ENCODE measurements at places on chromosomes 3 and 15.
A peak's percentile ranks its signal among the peaks of the same experiment; 100 is the strongest.

GRCh38 chr3:13110678-13111116 is 37.5 kb upstream of the IQSEC1 start:
- peak overlapping the region; percentile 82 for H3K27ac ChIP-seq
- no peaks in the 10 kb centered on the region for H3K36me3 ChIP-seq
- peak; percentile 90 for DNase-seq
- peaks cover 84% of the 10 kb centered on the region for H3K4me1 ChIP-seq
- peak overlapping the region; percentile 31 for H3K4me3 ChIP-seq

GRCh38 chr3:46365041-46365440 is 5.7 kb upstream of the CCR5 start:
- no peak overlapping the region for H3K27ac ChIP-seq
- DNase-seq, result no peak

GRCh38 chr3:129204473-129204872 is 20.8 kb upstream of the CNBP start:
- H3K4me1 ChIP-seq, result no peaks in the 10 kb centered on the region
- H3K27me3 ChIP-seq, result no peaks in the 10 kb centered on the region
- H3K36me3 ChIP-seq, result no peaks in the 10 kb centered on the region

DNA sequence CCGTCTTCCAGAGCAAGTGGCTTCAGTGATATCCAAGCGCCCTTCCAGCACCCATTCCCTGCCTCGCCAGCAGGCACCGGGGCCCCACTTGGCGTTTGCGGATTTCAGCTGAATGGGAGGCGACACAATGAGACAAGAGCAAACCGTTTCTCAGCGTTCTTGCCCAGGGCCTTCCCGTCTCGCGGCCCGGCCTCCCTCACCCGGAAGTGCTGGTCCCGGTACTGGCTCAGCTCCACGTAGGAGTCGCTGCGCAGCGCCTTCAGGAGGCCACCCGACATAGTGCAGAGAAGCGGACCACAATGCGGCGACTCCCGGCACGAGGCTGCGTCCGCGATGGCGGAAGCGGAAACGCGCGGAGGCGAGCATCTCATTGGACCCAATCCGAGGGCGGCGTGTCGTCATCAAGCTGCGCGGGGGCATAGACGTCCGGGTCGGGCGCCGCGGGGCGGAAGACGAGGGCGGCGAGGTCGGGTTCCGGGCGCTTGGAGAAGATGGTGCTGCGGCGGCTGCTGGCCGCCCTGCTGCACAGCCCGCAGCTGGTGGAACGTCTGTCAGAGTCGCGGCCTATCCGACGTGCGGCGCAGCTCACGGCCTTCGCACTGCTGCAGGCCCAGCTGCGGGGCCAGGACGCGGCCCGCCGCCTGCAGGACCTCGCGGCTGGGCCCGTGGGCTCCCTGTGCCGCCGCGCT is at the start of gene NCBP2:
NCBP2 (minus strand) TSS at position 303 of the 689 bp plus-strand sequence; CDS start at position 278, 25 bp downstream.
- H3K27ac ChIP-seq, result peak within 1 kb of the TSS; percentile 90
- H3K27me3 ChIP-seq, result no peaks in the 10 kb centered on the region
- peak within 1 kb of the TSS; percentile 92 for H3K4me3 ChIP-seq
- DNase-seq, result peak; percentile 100
- H3K36me3 ChIP-seq, result peaks cover 26% of the 10 kb centered on the region

- H3K4me3 ChIP-seq, result no peak overlapping the region
- H3K4me1 ChIP-seq, result no peaks in the 10 kb centered on the region
- H3K27me3 ChIP-seq, result no peaks in the 10 kb centered on the region
- no peak overlapping the region for H3K27ac ChIP-seq
- DNase-seq, result peak; percentile 50
These were observed 7.0 kb upstream of the CD276 start for GRCh38 chr15:73677146-73677607.
